Thymus (tissue), 14 donors: ENCODE measurements at places on chromosomes 13 and 19. TPM values are rescaled to one million over a fixed set of nuclear protein-coding genes. Genes with fewer than 3 reads are reported as not detected.

Gene C19orf38
- 7.1 TPM for total RNA-seq

Gene IZUMO1
- 0.05 TPM for total RNA-seq

Gene CABP5
- not detected for total RNA-seq

Gene HCST
- 50.7 TPM for total RNA-seq

Gene NKPD1
- total RNA-seq, result 0.14 TPM

Gene KLHL1
- total RNA-seq, result 0.05 TPM

Gene MPHOSPH8
- total RNA-seq, result 17.4 TPM

Gene MAMSTR
- 0.38 TPM for total RNA-seq

Gene LGALS4
- 1.1 TPM for total RNA-seq

Gene CD70
- total RNA-seq, result 4.0 TPM

Gene PGLYRP1
- total RNA-seq, result 4.3 TPM

Gene RASGRP4
- total RNA-seq, result 1.1 TPM

Gene S1PR4
- total RNA-seq, result 24.2 TPM

Gene CYP2F1
- total RNA-seq, result not detected

Gene CGB2
- not detected for total RNA-seq

Gene NLRP4
- total RNA-seq, result under 0.01 TPM

Gene KCNRG
- total RNA-seq, result 2.4 TPM

Gene ANKLE1
- total RNA-seq, result 1.6 TPM

Gene SIGLEC10
- total RNA-seq, result 7.6 TPM

Gene RFPL4A
- 0.33 TPM for total RNA-seq

Gene ZNF304
- 10.7 TPM for total RNA-seq

Gene CYSLTR2
- 1.9 TPM for total RNA-seq

Gene EPSTI1
- total RNA-seq, result 66.8 TPM

Gene CEACAM4
- 0.52 TPM for total RNA-seq

Gene LIPE
- total RNA-seq, result 6.8 TPM

Gene TMPRSS9
- total RNA-seq, result 0.09 TPM

Gene A1BG
- total RNA-seq, result 59.3 TPM

Gene EBI3
- 5.7 TPM for total RNA-seq

Gene TNFSF13B
- 12.2 TPM for total RNA-seq

Gene OR7D2
- under 0.01 TPM for total RNA-seq

Gene C5AR1
- total RNA-seq, result 2.2 TPM

Gene FXYD7
- total RNA-seq, result not detected

Gene PNMA8B
- total RNA-seq, result 4.7 TPM

Gene ZNF528
- 12.8 TPM for total RNA-seq

Gene UBE2L5
- 0.24 TPM for total RNA-seq

Gene ZNF296
- 0.19 TPM for total RNA-seq

Gene GRK1
- total RNA-seq, result 0.14 TPM

Gene KLK13
- total RNA-seq, result 0.19 TPM

Gene SELENOW
- total RNA-seq, result 198 TPM

Gene SERPINE3
- 0.05 TPM for total RNA-seq

Gene PSG11
- total RNA-seq, result 0.05 TPM

Gene KLF5
- 3.4 TPM for total RNA-seq

Gene GARRE1
- total RNA-seq, result 7.4 TPM

Gene PALM
- 2.2 TPM for total RNA-seq

Gene PRR36
- total RNA-seq, result 0.09 TPM

Gene LILRB3
- total RNA-seq, result 1.1 TPM

Gene SLC7A9
- total RNA-seq, result 0.24 TPM

Gene SMAD9
- 0.52 TPM for total RNA-seq

Gene ZSCAN22
- 1.2 TPM for total RNA-seq

Gene MEIOSIN
- not detected for total RNA-seq

Gene KIR2DL3
- total RNA-seq, result not detected

Gene TMEM38A
- 1.4 TPM for total RNA-seq

Gene SHISA7
- 0.05 TPM for total RNA-seq

Gene CEACAM3
- 0.99 TPM for total RNA-seq

Gene NLRP5
- total RNA-seq, result not detected

Gene CCDC8
- total RNA-seq, result 10.3 TPM

Gene SAE1
- 93.3 TPM for total RNA-seq
